Stimulated activated CD8-positive, alpha-beta memory T cell treated with anti-CD3 and anti-CD28 coated beads, Interleukin-15, amount 100 ng/mL, for 1 hour (primary cell): ENCODE measurements at places on chromosomes 7 and 10.

- no peak for DNase-seq
Observed at GRCh38 chr7:143407287-143408251, 1.1 kb downstream of the EPHA1 start.

GRCh38 chr7:4738711-4739527, 36.5 kb upstream of the AP5Z1 start:
- DNase-seq, result no peak

- no peak for DNase-seq
Observed at GRCh38 chr10:109374215-109374614, 549.1 kb downstream of the XPNPEP1 start.

GRCh38 chr7:102318482-102318971, 31.9 kb downstream of the SH2B2 start:
- DNase-seq, result no peak

DNA sequence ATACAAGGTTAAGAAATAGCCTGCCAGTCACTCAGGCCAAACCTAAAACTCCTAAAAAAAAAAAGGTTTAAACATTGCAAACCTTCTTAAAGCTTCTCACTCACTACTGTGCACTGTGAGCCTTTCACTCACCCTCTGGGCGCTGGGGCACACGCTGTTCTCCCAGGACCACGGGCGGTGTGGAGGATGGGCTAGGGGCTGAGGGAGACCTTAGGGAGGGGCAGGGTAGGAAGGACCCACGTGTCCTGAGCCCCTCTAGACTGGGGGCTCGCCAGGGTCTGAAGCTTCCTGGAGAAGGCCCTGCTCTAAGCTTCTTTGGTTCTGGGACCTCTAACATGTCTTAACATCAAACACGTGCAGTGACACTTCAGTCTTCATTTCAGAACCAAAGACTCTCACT, 569.8 kb downstream of the DNAJB6 start:
- no peak for DNase-seq

GRCh38 chr10:97759158-97759887, 12.5 kb downstream of the SFRP5 start:
- DNase-seq, result peak; percentile 35

- no peak for DNase-seq
Observed at GRCh38 chr10:10365676-10366075, 652.0 kb upstream of the CELF2 start.

GRCh38 chr7:127119517-127119916, 133.2 kb downstream of the GRM8 start:
- DNase-seq, result no peak

DNA sequence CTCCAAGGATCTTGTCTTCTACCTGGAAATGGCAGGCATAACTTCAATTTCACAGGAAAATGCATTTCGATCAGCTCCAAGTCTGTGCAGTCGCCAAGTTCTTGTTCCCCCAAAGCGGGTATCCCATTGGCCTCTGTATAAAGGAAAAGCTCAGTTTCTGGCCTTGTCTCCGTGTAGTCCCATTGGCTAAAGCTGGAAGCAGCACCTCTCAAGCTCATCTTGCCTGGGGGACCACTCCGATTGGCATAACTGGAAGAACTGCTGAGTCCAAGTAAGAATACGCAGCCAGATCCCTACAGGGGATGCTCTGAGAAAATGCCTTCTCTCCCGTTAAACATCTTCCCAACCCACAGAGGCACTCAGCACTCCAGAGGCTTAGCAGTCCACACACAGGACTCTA, 205.2 kb downstream of the GFRA1 start:
- no peak for DNase-seq

GRCh38 chr7:12690041-12690878, 2.8 kb downstream of the ARL4A start:
- DNase-seq, result no peak

GRCh38 chr7:155574556-155575290, 28.4 kb upstream of the CNPY1 start:
- no peak for DNase-seq

GRCh38 chr7:158351051-158351450, 236.6 kb downstream of the PTPRN2 start:
- no peak for DNase-seq

DNA sequence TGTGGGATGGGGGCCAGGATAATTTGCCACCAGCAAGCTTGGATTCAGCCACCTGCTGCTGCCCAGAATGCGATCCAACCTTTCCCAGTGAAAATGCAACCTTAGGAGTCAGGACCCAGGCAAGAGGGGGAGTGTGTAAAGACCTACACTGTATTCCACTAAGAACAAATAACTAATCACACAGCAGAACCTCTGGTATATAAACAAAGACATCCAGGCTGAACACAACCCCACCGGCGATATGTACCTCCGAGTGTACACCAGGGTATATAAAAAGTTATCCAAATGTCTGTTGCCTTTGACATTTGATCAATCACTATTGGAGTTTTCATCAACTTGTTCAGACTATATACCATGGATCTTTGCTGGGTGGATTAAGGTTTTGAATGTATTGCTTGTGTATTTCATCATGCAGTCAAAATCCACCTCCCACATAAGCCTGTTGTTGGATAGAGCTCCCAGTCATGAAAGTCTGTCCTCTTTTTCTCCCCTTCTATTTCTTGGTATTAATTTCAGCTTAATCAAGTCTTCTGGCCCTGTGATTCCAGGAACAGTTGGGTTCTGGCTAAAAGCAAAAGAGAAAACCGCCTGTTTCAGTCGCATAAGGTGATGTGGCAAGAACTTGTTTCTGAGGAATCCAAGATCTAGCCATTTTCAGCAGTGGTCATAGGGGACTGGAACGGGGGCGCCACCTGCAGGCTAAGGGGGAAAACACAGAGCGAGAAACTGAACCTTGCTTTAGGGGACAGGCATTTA, 290.7 kb downstream of the CCDC3 start:
- peak; percentile 59 for DNase-seq

DNA sequence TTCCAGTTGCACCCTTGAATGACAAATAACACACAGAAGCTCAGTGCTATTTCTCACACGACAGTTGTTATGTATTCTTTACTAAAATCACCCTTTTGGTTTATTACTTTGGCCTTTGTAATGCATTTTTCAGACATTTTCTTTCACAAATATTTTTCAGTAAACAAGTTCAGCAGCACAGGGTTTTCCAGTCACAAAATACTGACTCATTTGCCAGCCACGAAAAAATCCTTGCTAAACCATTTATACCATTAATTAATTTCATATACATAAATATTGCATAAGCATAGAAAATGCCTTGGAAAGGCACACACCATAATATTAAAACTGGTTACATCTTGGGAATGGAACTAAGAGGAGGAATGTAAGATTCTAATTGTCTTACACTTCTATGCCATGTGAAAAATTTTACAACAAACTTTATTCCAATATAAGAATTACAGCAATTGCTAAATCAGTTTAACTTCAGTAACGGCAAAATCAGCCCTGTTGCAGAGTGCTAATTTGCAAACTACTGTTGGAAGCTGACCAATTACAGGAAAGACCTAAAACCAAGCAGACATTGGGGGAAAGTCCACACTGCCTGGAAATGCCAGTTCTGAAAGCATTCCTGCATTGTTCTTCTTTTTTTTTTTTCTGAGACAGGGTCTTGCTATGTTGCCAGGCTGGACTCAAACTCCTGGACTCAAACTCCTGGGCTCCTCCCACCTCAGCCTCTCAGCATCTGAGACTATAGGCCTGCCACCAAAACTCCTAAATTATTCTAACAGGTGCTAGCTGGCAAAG, 31.6 kb upstream of the PBLD start:
- no peak for DNase-seq

DNA sequence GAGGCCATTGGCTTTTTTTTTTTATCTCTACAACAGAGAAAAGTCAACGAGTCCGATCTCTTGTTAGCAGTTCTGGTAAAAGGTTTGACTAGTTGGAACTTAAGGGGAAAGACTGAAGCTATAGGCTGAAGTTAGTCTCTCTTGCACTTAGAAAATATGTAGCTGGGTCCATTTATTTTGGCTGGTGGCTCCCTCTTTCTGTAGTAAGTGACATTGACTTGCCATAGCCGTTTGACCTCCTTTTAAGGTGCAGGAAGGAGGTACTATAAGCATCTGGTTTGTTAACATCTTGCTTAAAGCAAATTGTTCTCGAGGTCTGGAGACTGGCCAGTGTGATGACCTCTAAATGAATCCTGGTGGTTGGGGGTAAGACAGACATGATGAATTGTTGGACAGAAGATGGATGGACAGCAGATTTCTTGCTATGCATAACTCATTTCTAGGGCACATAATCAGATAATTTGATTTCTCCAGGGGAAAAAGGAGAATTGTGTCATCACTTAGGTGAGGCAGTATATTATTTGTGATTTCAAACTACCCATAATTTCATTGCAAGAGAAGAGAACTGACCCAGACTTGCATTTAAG, 356.3 kb upstream of the GALNT17 start:
- DNase-seq, result no peak

DNA sequence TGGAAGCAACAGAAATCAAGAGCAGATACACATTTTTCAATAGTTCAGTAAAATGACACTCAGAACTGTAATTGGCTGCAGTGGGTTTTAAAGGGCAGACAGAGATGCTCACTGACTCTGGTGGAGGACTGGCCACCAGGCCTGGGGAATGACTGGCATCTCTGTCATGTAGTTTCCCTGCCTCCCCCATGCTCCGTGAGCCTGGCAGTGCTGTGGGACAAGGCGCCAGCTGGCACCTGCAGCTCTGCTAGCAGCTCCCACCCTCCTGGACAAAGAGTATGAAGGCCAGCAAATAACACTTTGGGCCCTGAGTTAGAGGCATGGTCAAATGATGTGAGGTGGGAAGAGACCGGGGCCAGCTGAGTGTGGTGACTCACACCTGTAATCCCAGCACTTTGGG, 15.0 kb downstream of the TSPAN33 start:
- DNase-seq, result no peak

- no peak for DNase-seq
Observed at GRCh38 chr7:91082852-91083495, 181.3 kb upstream of the FZD1 start.

GRCh38 chr7:103866919-103867318, 122.5 kb downstream of the RELN start:
- no peak for DNase-seq

GRCh38 chr10:60820093-60820754, 41.9 kb downstream of the CDK1 start:
- no peak for DNase-seq

DNA sequence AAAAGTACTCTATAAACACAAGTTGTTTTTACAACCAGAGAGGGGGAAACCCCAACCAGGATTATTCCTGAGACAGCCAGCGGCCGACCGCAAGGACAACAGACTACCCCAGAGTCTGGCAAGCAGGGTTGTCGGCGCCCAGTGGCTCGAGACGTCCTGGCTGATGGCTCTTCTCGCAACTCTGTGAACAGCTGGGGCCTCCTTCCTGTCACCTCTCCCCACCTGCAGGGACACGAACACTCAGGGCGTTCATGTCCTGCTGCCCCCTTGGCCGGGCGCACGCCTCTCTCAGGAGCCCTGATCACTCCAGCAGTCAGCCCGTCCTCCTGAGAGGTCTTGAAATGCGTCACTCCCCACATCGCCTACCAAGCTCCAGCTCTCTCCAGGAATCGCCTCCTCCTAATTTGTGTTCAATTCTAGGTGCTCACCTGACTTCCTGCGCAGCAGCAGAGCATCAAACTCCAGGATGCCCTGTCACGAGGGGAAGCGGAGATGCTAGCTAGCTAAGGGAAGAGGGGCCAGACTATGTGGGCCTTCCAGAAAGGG, 66.4 kb upstream of the TNRC18 start:
- DNase-seq, result no peak

- DNase-seq, result no peak
Observed at GRCh38 chr7:135291809-135292253, 58.2 kb downstream of the STRA8 start.

DNA sequence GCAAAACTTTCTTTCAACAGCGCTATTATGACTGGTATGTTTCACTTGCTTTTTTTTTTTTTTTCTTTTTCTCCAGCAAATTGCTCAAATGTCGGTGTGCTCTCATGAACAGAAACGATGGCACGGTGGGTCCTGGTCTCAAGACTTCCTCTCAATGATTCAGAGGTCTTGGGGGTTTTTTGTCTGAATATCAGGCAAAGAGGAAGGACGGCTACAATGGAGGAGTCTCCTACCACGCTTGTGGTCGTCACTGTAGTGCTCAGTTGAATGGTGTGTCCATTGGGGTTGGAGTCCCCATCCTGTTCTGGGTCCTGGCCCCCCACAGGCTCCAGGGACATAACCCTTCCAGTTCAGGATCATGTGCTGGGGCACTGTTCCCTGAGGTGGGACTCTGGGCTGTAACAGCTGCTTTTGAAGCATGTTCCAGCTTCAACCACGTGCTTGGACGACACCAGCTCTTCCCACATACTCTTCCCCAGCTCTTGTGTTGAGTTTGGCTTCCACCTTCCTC, 266.7 kb upstream of the KLF6 start:
- no peak for DNase-seq

GRCh38 chr7:155166108-155166507, 96.0 kb downstream of the HTR5A start:
- DNase-seq, result no peak

DNA sequence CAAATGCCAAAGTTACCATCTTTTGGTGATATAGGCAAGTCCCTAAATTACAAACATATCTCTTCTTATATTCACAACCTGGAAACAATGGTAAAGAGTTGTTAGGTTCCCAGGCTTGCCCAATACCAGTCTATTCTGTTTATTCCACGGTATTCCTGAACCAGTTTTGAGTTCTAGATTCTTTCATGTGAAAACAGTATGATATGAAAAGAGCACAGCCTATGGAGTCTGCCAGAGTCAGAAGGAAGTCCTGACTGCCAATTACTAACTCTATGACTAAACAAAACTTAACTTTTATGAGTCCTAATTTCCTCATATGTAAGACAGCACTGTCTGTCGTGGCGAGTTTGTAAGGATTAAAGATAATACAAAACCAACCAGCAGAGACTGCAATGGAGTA, 5.6 kb downstream of the ABI1 start:
- DNase-seq, result no peak

- no peak for DNase-seq
Observed at GRCh38 chr10:3270577-3271316, 98.2 kb upstream of the PITRM1 start.

GRCh38 chr7:12357508-12357907, 46.2 kb downstream of the VWDE start:
- DNase-seq, result no peak

- DNase-seq, result peak; percentile 15
Observed at GRCh38 chr7:112449353-112449752, 907 bp upstream of the IFRD1 start.

DNA sequence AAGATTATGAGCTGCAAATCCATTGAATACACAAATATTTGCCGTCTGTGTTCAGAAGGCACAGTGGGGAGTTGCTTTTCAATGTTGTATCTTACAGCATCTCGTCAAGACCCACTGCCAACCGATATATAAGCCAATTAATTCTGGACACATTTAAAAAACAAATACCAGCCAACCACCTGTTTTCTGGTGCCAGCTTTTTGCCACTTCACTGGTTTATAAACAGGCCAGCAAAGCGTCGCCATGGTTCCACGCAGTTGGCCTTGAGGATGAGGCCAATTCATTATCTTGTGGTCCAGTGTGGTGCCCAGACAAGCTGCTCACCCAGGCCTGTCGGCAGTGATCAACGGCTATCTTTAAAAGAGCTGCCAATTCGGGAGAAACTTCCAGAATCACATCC, 321.0 kb downstream of the TCERG1L start:
- DNase-seq, result no peak
